ENCODE measurements at places on chromosomes 3 and 15.

- DNase-seq, result no peak
Measured at GRCh38 chr15:52093539-52094510, 18.8 kb downstream of the BCL2L10 start.

DNA sequence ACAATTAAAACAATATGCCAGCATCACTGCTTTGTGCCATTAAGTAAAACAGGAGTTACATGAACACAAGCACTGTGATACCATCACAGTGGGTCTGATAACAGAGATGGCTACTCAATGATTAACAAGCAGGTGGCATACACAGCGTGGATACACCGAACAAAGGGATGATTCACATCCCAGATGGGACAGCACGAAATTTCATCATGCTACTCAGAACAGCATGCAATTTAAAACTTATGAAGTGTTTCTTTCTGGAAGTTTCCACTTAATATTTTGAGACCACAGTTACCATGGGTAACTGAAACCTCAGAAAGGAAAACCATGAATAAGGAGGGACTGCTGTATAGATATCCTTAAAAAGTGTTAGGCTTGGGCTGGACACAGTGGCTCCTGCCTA is 44.5 kb downstream of the SLC24A1 start:
- no peak for DNase-seq

GRCh38 chr3:13518516-13518953 is 30.4 kb upstream of the FBLN2 start:
- peak; percentile 82 for DNase-seq

GRCh38 chr15:92627014-92627413 is 28.6 kb downstream of the FAM174B start:
- no peak for DNase-seq

- DNase-seq, result no peak
Measured at GRCh38 chr15:70775160-70775559, 11.8 kb upstream of the UACA start.

DNA sequence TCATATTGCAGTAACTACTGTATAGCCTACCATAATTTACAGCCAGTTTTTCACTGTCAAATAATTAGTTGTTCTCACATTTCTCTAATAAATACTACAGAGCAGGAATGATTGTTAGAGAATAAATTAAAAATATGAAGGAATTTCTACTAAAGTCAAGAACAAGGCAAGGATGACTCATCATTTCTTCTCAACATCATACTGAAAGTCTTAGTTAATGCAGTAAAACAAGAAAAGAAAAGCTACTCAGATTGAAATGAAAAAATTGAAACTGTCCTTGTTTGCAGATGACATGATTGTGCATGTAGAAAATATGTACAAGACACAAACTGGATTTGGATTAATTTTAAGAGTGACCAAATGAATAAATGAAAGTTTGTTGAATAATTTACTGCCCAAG is 608.2 kb downstream of the NSUN3 start:
- DNase-seq, result no peak

DNA sequence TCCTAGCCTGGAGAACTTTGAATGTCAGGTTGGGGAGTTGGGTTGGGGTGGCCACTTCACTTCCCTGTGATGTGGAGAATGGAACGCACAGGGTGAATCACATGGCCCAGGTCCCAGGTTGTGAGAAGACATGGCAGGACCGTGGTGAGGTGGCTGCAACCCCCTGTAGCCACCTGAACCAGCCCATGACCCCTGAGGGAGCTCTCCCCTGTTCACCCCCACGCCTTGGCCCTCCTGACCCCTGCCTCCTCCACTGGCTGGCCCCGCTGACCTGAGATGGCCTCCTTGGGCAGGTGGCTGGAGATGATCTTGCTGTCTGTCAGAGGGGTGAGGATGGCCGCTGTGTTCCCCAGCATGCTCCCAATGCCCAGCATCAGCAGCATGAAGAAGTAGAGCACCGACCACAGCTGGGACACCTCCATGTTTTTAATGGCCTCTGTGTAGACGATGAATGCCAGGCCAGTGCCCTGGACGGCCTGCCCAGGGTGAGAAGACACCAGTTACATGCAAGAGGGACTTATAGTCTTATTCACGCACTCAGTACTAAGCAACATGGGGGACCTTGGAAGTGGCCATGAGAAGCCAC is 31.0 kb downstream of the SLC6A20 start:
- DNase-seq, result no peak

DNA sequence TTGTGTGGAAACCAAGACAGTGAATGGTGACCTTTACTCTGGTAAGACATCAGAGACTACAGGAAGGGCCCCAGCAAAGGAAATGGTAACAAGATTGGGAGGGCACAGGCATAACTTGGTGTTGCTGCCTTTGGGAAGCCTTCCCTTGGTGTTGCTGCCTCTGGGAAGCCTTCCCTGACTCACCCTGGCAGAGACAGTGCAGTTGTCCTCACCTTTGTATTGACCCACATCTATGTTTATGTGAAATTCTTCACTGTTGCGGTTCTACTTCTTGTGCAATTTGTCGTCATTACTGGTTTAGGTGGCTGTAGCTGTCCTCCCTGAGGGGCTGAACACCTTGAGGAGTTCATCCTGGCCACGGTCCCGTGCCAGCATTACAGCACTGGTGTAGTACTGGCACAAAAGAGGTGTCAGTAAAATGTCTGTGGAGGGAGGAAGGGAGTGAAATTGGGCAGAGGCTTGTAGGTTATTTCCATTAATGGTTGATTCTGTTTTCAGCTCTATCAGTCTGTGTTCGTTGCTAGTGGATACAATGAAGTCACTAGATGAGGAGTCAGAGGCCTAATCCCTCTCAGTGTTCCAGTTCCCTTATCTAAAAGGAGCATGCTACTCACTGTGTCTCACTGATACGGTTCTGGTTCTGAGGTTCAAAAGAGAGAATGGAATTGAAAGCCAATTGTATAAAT is 21.6 kb downstream of the IFT122 start:
- DNase-seq, result no peak

Measured in right forelimb (tissue), 1 donor.